ENCODE measurements at places on chromosomes 6 and 20.
A peak's percentile ranks its signal among the peaks of the same experiment; 100 is the strongest.

DNA sequence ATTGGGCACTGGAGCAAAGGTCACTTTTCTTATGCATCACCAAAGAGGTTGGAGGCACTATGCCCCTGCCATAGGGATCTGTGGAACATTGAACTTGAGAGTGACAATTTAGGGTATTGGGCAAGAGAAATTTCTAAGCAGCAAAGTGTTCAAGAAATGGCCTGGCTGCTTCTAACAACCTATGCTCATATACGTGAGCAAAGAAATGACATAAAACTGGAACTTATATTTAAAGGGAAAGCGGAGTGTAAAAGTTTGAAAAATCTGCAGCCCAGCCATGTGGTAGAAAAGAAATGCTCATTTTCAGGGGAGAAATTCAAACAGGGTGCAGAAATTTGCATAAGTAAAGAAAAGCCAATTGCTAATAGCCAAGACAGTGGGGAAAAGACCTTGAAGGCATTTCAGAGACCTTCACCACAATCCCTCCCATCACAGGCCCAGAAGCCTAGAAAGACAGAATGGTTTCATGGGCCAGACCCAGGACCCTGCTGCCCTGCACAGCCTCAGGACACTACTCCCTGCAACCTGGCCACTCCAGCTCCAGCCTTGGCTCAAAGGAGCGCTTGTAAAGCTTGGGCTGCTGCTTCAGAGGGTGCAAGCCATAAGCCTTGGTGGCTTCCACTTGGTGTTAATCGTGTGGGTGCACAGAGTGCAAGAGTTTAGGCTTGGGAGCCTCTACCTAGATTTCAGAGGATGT is 24.4 kb downstream of the NCR2 start:
- DNase-seq: no peak

GRCh38 chr6:32369660-32370059 is 2.0 kb downstream of the TSBP1 start:
- no peak for DNase-seq

DNA sequence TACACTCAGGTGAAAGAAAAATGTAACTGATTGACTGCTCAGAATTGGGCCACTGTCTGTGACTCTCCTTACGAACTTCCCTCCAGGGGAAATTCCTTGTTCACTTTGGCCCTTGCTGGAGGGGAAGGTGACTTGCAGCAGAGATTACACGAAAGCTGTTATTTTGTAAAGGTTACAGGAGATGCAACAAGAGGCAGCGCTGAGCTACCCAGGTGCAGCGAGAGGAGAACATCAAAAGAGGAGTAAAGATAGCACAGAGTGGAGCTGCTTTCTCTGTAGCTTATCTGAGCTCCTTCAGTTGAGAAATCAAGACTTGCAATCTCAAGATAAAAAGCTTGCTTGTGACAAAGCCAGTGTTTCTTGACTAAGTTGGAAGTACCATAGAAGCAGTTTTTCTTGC is 144.6 kb downstream of the ARHGAP18 start:
- no peak for DNase-seq

- no peak for DNase-seq
Measured at GRCh38 chr20:3047486-3048419, 1.9 kb downstream of the MRPS26 start.

DNA sequence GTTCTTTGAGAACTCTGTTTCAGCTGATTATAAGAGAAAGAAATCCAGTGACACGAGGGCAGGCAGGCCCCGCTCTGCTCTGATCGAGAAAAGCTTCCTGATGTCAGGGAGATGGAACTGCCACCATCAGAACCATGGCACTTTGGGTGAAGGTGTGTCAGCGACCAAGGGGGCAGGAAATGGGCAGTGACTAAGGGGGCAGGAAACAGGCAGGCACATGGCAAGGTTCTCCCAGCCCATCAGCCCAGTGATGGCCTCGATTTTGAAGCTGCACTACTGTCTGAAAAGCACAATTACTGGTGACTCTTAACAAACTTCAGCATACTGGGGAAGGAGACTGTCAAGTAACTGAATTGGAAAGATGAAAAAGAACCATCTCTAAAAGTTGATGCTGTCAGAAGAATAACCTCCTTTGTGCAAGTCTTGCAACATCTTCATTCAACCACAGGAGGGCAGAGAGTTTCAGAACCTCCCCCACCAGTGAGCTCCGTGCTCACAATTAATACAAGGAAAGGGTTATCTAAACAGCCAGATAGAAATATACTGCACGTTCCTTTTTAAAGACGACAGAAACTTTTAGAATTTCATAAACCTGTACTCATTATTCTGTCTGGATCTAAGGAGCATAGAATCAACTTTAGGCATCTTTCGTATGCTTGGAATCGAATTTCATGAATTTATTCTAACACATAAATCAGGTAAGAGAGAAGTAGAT is 39.1 kb downstream of the TMX4 start:
- DNase-seq: peak; percentile 48

GRCh38 chr6:137754866-137755265 is 112.2 kb upstream of the TNFAIP3 start:
- no peak for DNase-seq

DNA sequence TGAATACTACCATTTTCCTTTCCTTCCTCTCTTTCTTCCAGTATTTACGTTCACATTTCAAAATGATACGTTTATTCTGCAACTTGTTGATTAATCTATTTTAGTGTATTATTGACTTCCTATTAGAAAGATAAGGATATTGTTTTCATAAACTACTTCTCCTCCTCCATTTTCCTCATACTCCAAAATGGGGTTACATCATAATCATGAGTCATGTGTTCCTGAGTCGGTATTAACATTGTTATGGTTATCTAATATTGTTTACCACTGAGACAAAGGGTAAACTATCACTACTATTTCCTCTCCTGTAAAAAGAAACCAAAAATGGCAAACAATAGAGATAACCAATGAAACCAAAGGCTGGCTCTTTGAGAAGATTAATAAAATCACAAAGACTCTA is 126.5 kb upstream of the CDYL start:
- DNase-seq: peak; percentile 7

GRCh38 chr6:38346291-38347079 is 293.2 kb downstream of the BTBD9 start:
- DNase-seq: no peak

- DNase-seq: no peak
Measured at GRCh38 chr6:29828471-29828797, 809 bp downstream of the HLA-G start.

- no peak for DNase-seq
Measured at GRCh38 chr6:20191992-20192391, 20.3 kb downstream of the MBOAT1 start.

DNA sequence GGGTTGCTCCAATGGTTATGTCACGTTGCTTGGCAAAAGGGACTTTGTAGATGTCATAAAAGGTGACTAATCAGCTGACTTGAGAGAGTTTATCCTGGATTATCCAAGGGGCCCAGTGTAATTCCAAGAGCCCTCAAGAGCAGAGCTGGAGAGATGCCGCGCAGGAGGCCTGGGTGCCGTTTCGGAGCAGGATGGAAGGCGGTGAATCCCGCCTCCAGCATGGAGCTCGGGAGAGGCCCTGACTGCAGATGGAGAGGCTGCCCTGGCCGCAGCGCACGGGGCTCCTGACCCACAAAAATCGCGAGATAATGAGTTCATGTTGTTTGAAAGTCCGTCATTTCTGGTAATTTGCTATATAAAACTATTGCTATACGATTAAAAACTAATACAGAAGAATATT is 219.8 kb downstream of the ZDHHC14 start:
- no peak for DNase-seq

DNA sequence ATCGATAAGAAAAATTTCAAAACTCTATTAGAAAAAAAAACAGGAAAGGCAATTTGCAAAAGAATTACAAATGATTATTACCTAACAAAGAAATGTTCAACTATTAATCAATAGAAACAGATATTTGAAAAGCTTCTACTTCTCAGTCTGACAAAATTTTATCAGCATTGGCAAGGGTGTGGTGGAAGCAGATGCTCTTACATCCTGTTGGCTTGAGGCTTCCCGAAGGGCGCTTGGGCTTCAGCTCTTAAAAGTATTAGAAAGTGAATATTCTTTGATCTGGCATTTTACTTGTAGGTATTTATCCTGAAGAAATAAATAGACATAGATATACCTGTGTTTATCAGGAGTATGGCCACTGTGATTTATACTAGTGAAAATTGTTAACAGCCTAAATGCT is 38.7 kb downstream of the SLC35D3 start:
- DNase-seq: no peak

Data from HL-60 (cell line).